Karpas-422 (cell line): ENCODE measurements at places on chromosomes 7 and 10. TPM values are rescaled to one million over a fixed set of nuclear protein-coding genes. Genes with fewer than 3 reads are reported as not detected.

- H3K4me1 ChIP-seq = no peaks in the 10 kb centered on the region
- peak; percentile 51 for DNase-seq
- peaks cover 6% of the 10 kb centered on the region for H3K36me3 ChIP-seq
- H3K27me3 ChIP-seq = no peaks in the 10 kb centered on the region
Measured at GRCh38 chr7:149573519-149573918, 75.9 kb upstream of the ZNF746 start.

GRCh38 chr10:83372646-83373045 lies 766.7 kb upstream of the GHITM start:
- H3K4me1 ChIP-seq = no peaks in the 10 kb centered on the region
- no peak for DNase-seq
- H3K36me3 ChIP-seq = no peaks in the 10 kb centered on the region

Gene AGR3
- total RNA-seq = not detected in 2 replicates

Gene CHN2
- total RNA-seq = 3.3 and 9.1 TPM in 2 replicates

GRCh38 chr10:126586128-126586527 lies 84.4 kb downstream of the C10orf90 start:
- no peak overlapping the region for H3K4me3 ChIP-seq
- no peaks in the 10 kb centered on the region for H3K27me3 ChIP-seq
- no peaks in the 10 kb centered on the region for H3K4me1 ChIP-seq
- DNase-seq = no peak
- no peaks in the 10 kb centered on the region for H3K36me3 ChIP-seq

GRCh38 chr10:116737627-116738327 lies 4.6 kb downstream of the HSPA12A start:
- no peak overlapping the region for H3K27ac ChIP-seq
- no peaks in the 10 kb centered on the region for H3K27me3 ChIP-seq
- H3K4me3 ChIP-seq = no peak overlapping the region
- no peak for DNase-seq

GRCh38 chr10:30782537-30783461 lies 153.2 kb upstream of the LYZL2 start:
- H3K36me3 ChIP-seq = no peaks in the 10 kb centered on the region
- DNase-seq = no peak
- H3K4me1 ChIP-seq = no peaks in the 10 kb centered on the region

DNA sequence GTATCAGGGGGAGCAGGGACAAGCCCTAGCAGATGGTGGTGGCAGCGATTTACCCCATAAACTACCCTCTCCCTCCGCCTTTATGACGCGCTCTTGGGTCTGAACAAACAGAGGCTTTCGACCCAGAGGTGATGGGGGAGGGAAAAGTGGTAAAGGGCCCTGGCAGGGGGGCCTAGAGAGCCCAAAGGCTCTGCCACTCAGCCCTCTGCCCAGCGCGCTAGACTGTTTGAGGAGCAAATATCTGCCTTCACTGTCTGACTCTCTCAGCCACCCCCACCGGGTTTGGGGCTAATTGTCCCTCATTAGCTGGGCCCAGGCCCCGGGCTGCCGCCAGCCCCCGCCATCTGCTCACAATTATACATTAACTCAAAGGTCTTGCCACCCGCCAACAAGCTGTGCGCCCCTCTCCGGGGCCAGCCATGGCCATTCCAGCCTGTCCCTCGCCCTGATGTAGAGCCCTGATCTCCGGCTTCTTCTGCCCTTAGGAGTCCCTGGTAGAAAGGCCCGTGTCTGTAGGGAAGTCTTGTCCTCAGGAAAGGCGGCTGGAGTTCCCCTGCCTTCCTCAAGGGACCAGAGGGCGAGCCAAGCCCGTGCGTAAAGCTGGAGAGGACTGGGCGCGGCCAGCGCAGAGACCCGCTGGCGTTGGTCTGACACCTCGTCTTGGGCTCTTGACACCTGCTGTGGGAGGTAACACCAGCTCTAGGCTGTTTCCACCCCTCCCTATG lies 1.9 kb upstream of the PAX4 start:
- DNase-seq = no peak
- 0 out of 2 replicates have a peak, but pooled peaks cover 2% of the 10 kb centered on the region for H3K27me3 ChIP-seq
- no peaks in the 10 kb centered on the region for H3K36me3 ChIP-seq
- no peaks in the 10 kb centered on the region for H3K4me1 ChIP-seq
- H3K4me3 ChIP-seq = no peak overlapping the region

Gene FAM241B
- not detected in 2 replicates for total RNA-seq

Gene SDK1
- not detected in 2 replicates for total RNA-seq

Gene ACSL5
- 55.6 and 63.6 TPM in 2 replicates for total RNA-seq

- H3K36me3 ChIP-seq = no peaks in the 10 kb centered on the region
- no peak overlapping the region for H3K27ac ChIP-seq
- DNase-seq = no peak
- peaks cover 8% of the 10 kb centered on the region for H3K4me1 ChIP-seq
- no peak overlapping the region for H3K4me3 ChIP-seq
Measured at GRCh38 chr7:34069676-34070075, 164.3 kb downstream of the BMPER start.

DNA sequence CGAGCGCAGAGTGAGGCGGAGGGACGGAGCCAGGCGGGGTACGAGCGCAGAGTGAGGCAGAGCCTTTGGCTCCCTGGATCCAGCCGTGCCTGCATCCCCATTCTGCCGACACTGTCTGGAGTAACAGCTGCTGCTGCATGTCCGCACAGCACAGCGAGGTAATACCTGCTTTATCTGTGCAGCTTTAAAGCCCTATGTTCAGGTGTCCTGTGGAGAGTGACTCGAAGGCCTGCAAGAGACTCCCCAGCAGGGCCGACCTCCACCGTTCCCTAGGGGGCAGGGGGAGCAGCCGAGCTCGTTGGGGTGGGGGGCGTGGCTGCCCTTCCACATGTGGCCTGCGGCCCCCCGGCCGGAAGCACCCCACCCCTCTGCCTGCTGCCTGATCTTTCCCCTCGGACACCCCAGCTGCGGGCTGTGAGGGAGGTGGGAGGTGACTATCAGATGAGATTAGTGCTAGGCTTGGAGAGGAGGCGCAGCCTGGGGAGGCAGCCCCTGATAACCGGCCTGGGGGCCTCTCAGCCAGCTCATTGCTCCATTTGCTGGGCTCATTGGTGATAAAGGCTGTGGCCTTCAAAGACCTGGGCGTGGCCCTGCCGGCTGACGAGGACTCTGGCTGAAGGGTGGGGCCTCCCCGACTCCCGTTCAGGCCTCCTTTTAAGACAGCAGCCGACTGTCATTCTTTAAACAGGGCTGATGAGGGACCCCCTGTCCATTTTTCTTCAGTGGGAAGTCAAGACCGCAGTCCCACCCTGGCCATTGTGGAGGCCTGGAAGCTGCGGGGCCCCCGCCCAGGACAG lies 8.0 kb downstream of the VENTX start:
- DNase-seq = no peak
- H3K27me3 ChIP-seq = no peaks in the 10 kb centered on the region
- no peak overlapping the region for H3K4me3 ChIP-seq
- no peaks in the 10 kb centered on the region for H3K4me1 ChIP-seq
- H3K36me3 ChIP-seq = no peaks in the 10 kb centered on the region

DNA sequence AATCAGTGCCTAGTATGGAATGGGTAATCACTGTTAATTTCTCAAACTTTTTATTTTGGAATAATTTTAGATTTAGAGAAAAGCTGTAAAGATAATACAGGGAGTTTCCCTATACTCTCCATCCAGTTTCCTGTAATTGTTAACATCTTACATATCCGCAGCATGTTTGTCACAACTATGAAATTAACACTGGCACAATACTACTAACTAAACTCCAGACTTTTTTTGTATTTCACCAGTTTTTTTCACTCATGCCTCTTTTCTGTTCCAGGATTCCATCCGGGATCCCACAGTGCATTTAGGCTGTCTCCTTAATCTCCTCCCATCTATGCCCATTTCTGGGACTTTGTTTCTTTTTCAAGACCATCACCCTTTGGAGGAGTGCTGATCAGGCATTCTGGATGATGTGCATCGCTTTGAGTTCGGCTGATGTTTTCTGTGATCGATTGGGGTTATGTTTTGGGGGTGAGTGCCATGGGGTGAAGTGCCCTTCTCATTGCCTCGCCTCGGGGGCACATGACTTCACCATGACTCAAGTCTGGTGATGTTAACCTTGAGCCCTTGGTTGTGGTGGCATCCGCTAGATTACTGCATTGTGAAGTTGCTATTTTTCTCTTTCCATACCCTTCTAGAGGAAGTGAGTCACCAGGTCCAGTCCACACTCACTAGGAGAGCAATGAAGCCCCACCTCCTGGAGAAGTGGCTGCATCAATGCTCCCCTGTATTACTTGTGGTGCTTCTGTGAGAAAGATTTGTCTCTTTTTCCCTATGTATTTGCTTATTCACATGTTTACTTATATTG lies 43.9 kb upstream of the GRB10 start:
- H3K36me3 ChIP-seq = no peaks in the 10 kb centered on the region
- no peak overlapping the region for H3K4me3 ChIP-seq
- no peak for DNase-seq
- H3K27ac ChIP-seq = no peak overlapping the region

DNA sequence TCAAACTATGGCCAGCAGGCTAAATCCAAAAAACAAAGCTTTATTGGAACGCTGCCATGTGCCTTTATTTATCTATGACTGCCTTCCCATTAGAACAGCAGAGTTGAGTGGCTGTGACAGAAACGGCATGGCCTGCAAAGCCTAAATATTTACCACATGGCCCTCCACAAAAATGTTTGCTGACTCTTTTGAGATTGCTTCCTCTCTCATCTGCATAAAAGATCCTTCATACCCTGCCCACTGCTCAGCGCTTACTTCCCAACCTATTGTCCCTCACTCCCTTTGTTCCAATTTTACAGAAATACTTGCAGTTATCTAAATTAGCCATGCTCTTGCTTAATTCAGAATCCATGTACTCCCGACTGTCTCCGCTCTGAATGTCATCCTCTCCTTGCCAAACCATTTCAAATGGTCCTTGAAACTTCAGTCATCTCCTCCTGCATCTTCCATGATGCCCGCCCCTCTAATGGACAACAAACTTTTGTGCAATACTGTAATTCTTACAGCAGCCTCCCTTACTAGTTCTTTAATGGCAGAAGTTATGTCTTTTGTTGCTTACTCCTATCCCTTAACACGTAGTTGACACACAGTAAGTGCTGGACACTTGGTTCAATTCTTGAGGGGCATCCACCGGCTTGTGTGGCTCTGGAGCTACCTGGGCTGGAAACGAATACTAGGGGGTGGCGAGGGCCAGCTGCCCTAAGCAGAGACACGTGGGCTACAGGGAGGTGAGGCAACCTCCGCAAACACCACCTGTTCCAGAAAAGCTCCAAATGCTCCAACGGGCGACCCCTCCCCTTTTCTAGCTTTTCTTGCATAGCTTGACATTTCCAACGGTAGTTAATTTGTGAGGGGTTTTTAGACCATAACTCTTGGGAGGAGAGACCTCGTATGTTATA lies 832 bp downstream of the XRCC2 start:
- DNase-seq = peak; percentile 75
- peak overlapping the region; percentile 65 for H3K27ac ChIP-seq
- H3K4me1 ChIP-seq = peaks cover 17% of the 10 kb centered on the region
- H3K4me3 ChIP-seq = peak overlapping the region; percentile 96
- no peaks in the 10 kb centered on the region for H3K27me3 ChIP-seq

Gene RAB19
- not detected in 2 replicates for total RNA-seq

DNA sequence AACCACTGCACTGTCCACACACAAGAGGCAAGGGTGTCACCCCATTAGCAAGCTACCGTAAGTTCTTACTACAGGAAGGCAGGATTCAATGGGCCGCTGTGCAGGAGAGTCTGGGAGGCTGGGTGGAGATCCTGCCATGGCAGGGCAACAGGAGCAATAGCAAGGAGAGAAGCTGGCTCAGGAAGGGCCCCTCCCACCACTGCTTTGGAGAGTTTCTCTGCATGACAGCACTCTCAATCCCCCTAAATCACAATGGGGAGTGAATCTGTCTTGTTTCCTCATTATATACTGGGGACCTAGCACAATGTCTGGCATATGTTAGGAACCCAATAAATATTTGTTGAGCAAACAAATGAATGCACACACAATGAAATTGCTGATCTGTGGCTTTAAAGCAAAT lies 83.2 kb upstream of the SFMBT2 start:
- no peaks in the 10 kb centered on the region for H3K27me3 ChIP-seq
- no peak for DNase-seq
- H3K4me1 ChIP-seq = peaks cover 48% of the 10 kb centered on the region

- no peak overlapping the region for H3K27ac ChIP-seq
- H3K36me3 ChIP-seq = no peaks in the 10 kb centered on the region
- no peak overlapping the region for H3K4me3 ChIP-seq
- no peaks in the 10 kb centered on the region for H3K27me3 ChIP-seq
- DNase-seq = no peak
Measured at GRCh38 chr10:58502956-58503355, 9.7 kb upstream of the BICC1 start.

DNA sequence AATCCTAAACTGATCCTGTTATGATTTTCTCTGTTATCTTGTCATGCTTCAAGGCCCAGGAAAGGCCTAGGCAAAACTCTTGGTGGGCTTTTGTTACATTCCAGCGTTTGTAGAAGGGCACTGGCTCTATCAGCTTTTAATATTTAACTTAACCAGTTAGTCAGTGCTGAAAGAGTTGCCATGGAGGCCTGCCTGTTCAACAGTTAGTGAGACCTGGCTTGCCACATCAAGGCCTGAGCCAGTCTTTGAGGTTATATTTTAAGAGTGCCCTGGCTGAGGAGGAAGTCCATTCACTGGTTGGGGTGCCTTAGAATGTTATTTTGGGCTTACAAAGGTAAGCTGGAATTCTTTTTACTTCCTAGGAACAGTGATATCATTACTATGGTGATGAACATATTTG lies 144.1 kb upstream of the NRG3 start:
- no peaks in the 10 kb centered on the region for H3K36me3 ChIP-seq
- DNase-seq = no peak

- no peaks in the 10 kb centered on the region for H3K27me3 ChIP-seq
- H3K4me1 ChIP-seq = peaks cover 45% of the 10 kb centered on the region
- DNase-seq = no peak
- no peak overlapping the region for H3K4me3 ChIP-seq
- H3K27ac ChIP-seq = peak overlapping the region; percentile 99
- peaks cover 23% of the 10 kb centered on the region for H3K36me3 ChIP-seq
Measured at GRCh38 chr10:93514521-93514920, 18.1 kb downstream of the CEP55 start.

Gene EBF3
- total RNA-seq = not detected in 2 replicates

DNA sequence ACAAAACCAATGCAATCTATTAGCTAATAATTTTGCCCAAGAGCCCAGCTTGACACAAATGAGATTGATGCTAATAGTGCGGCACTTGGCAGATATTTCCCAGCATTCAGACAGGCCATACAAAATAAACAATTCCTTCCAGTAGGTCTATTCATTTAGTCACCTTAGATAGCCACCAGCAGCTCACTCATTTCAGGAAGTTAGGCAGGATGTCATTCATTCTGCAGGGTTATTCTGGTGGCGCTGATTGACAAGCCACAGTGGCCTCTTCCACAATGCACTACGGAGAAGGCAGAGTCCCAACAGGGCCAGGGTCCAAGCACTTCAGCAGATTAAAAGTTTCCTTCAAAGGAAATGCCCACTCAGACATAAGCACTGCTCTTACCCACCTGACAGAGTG lies 55.8 kb downstream of the PIK3AP1 start:
- H3K4me3 ChIP-seq = no peak overlapping the region
- DNase-seq = no peak
- peaks cover 63% of the 10 kb centered on the region for H3K4me1 ChIP-seq
- no peaks in the 10 kb centered on the region for H3K27me3 ChIP-seq
- H3K27ac ChIP-seq = no peak overlapping the region

- peaks cover 4% of the 10 kb centered on the region; the same call in 1 of the 2 replicates for H3K4me1 ChIP-seq
- H3K36me3 ChIP-seq = no peaks in the 10 kb centered on the region
- H3K4me3 ChIP-seq = no peak overlapping the region
- no peaks in the 10 kb centered on the region for H3K27me3 ChIP-seq
- no peak overlapping the region for H3K27ac ChIP-seq
Measured at GRCh38 chr7:36057323-36057722, 95.7 kb upstream of the EEPD1 start.

Gene POR
- 19.8 and 38.9 TPM in 2 replicates for total RNA-seq
